ENCODE measurements at places on chromosomes 2 and 18.

DNA sequence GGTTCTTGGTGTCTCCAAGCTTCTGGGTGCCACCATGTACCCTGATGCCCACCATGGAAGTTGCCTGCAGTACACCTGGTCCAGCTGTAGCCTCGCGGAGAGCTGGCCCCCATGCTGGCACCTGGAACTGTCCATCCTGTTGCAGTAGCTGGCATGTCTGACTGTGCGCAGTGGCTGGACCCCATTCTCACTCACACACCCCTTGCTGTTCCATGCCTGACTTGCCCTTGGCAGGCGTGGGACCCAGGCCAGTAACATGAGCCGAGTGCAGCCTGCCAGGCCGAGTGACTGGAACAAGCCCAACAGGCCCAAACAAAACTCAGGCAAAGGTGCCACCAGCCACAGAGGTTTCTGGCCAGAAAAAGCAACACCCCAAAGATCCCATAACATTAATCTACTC is 73.8 kb downstream of the NEURL3 start:
- DNase-seq = no peak

GRCh38 chr2:96596596-96596995 is 41.5 kb downstream of the KANSL3 start:
- DNase-seq = no peak

- DNase-seq = no peak
These were observed 118.0 kb upstream of the STPG4 start for GRCh38 chr2:47272905-47273758.

DNA sequence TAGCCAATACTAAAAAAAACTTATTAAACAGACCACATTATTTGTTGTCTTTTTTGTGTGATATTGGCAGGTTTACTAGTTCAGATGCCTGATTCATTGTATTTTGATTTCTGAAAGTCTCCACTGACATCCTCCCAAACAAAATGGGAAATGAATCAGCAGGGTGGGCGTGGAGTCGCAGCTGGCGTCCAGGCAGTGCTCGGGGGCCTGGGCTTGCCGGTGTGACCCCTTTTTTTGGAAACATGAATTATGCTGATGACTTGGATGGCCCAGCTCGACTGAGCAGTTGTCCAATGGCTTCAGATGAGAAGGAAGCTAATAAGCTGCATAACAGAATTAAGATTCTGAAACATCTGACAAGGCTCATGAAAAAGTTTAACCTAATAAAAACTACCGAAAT is 1.7 kb upstream of the KCNG2 start:
- DNase-seq = peak; percentile 23

- no peak for DNase-seq
These were observed 44.0 kb downstream of the STEAP3 start for GRCh38 chr2:119267604-119268003.

GRCh38 chr2:46831051-46831868 is 84.3 kb downstream of the MCFD2 start:
- no peak for DNase-seq

- DNase-seq = no peak
These were observed 47.3 kb upstream of the MGAT5 start for GRCh38 chr2:134206573-134206972.

DNA sequence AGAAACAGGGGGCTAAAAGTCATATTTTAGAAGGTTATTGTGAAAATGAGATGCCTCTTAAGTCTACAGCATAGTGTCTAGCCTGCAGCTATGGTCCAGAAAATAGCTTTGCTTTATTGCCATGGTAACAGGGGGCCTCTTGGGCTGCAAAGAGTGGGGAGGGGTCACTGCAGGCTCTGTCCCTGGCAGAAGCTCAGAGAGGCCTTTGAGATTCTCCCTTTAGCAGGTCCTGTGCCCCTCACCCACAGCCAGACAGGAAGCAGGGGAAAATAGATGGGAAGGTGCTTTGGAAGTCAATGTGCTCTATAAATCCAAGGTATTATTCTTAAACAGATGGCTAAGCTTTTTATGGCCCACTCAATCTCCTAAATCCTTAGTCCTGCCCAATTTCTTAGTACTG is 1021.3 kb upstream of the GYPC start:
- DNase-seq = no peak

DNA sequence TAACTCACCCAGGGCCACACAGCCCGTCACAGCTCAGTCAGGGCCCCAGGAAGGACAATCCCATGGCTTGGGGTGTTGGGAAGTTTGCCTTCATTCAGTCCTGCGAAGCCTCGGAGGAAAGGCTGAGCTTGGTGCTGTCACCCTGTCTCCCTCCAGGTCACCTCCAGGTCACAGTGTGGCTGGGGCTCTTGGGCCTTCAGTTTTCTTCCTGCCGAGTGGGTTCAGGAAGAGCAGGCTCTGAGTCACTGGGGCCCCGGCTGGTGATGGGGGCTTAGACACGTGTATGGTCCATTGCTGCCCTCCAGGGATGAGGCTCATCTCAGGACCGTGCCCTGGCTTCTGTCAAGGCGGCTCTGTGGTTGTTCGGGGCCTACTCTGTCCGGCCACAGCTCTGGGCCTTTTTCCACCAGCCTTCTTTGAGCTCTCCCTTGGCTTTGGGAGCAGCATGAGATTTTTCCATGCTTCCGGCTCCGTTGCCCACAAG is 118.6 kb downstream of the INHBB start:
- DNase-seq = no peak

- DNase-seq = no peak
These were observed 541.8 kb downstream of the NUP35 start for GRCh38 chr2:183666031-183666430.

DNA sequence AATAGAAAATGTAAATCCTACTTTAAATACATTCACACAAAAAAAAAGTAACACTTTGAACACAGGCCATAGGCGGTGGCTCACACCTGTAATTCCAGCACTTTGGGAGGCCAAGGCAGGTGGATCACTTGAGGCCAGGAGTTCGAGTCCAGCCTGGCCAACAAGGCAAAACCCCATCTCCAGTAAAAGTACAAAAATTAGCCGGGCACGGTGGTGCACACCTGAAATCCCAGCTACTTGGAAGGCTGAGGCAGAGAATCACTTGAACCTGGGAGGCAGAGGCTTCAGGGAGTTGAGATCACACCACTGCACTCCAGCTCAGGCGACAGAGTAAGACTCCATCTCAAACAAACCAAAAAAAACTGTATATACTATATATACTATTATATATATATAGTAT is 303.6 kb downstream of the BCL11A start:
- DNase-seq = no peak

DNA sequence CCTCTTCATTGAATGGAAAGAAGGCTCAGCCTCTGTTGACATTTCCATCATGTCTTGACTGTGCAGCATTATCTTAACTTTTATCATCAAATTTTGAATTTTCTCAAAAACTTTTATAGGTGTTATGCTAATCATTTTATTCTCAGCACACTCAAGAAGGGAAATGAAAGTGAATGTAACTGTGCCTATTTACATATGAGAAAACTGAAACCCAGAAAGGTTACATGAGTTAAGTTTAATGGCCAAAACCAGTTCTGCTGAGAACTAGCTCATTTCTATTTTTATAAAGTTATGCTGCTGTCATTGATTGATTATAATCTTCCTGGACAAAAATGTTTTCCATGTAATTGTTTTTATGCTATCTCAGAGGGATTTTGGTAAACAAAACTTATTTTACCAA is 618.8 kb upstream of the NRXN1 start:
- no peak for DNase-seq

DNA sequence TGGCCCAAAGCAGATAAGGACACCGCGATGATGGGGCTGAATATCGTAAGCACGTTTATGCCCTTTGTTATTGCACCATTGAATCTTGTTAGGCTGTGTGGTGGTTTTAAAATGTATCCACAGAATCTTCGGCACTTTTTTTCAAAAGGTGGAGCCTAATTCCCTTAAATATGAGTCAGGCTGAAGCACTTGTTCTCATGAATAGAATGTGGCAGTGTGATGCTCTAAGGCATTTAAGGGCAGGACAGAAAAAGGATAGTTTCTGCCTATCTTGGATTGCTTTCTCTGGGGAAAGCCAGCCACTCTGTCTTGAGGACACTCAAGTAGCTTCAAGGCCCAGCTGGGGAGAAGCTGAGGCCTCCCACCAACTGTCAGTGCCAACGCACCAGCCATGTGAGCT is 39.6 kb downstream of the ABCA12 start:
- no peak for DNase-seq

- peak; percentile 59 for DNase-seq
These were observed 152.0 kb downstream of the SRBD1 start for GRCh38 chr2:45458909-45459563.

GRCh38 chr2:70103531-70104061 is 16.3 kb downstream of the PCBP1 start:
- DNase-seq = no peak

GRCh38 chr2:16665748-16666448 is at the start of gene CYRIA:
Gene CYRIA, minus strand, starts transcription at chr2:16665834. Its CDS starts 77,715 bp downstream, at chr2:16588119.
- peak; percentile 51 for DNase-seq

- DNase-seq = no peak
These were observed 105.9 kb upstream of the RBBP8 start for GRCh38 chr18:22827216-22827615.

- DNase-seq = peak; percentile 7
These were observed 14.2 kb upstream of the LIPG start for GRCh38 chr18:49547701-49548100.

- DNase-seq = peak; percentile 30
These were observed 73.0 kb upstream of the KCTD1 start for GRCh38 chr18:26621161-26622026.

GRCh38 chr2:236565879-236566402 is 3.7 kb upstream of the ACKR3 start:
- no peak for DNase-seq

GRCh38 chr18:11999429-11999828 is 18.1 kb downstream of the IMPA2 start:
- no peak for DNase-seq

DNA sequence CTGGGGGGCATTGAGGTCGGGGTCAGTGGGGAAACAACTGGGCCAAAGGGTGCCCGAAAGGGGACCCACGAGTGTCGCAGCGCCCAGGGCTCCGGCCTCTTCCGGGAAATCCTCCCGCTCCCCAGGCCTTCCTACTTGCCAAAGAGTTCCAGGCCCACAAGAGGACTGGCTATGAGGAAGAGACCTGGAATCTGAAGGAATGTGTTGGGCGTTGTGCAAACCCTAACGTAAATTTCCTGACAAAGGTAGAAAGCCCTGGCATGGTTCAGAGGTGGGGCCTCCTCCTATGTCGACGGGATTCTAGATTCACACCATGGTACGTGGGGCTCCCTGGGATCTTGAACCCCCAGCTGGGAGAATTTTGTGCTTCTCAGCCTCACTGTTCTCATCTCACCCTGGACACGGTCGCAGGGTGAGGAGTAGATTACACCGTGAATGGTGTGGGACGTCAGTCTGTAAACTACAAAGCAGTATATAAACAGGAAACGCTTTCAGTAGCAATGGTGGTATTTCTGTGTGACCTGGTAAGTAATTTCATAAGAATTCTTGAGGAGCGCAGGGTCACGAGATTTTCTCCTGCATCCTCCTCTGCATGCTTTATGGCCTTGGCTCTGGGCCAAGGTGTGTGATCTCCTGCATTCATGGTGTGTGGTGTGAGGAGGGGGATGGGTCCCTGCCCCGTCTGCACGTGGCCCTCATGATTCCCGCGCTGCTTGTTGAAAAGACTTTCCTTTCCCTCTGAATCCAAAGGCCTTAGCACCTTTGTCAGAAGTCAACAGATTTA is 868 bp downstream of the HSBP1L1 start:
- no peak for DNase-seq

GRCh38 chr2:173692068-173692467 is 273.1 kb downstream of the SP3 start:
- no peak for DNase-seq

DNA sequence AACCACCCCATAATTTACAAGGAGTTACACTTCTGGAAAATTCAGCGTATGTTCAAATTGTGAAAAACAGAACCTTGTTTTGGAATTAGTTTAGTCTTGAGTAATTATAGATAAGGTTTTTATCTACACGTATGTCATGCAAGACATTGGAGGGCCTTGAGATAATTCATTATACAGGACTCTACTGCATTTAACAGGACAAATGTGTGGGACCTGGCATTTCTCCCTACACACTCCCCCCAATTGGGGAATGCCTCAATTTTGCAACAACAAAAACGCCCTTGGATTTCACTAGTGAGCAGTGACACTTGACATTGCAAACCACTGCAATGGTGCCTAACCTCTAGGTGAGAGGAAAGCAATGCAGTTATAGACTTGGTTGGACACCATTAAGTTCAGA is 11.4 kb downstream of the SLC1A4 start:
- DNase-seq = no peak

DNA sequence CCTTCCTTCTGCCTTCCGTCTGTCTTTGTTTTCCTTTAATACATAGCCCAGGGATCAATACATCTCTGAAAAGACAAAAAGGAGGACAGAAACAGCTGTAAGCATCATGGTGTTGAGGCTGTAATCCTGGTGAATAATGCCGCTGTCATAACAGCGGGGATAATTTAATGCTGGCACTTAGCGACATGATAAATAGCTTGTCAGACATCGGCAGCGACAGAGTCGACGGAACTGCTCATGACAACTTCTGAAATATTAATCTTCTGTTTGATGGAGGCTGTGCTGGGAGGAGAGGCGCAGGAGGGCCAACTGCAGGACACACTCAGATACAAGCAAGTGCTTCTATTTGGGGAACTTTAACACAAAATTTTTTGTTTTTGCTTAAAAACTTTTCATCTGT is 602.2 kb downstream of the GALR1 start:
- DNase-seq = no peak

GRCh38 chr2:226580403-226580802 is 219.2 kb downstream of the IRS1 start:
- peak; percentile 64 for DNase-seq

GRCh38 chr2:20148923-20149702 is 75.8 kb downstream of the SDC1 start:
- no peak for DNase-seq

- no peak for DNase-seq
These were observed 44.2 kb downstream of the CEP192 start for GRCh38 chr18:13035249-13035914.

DNA sequence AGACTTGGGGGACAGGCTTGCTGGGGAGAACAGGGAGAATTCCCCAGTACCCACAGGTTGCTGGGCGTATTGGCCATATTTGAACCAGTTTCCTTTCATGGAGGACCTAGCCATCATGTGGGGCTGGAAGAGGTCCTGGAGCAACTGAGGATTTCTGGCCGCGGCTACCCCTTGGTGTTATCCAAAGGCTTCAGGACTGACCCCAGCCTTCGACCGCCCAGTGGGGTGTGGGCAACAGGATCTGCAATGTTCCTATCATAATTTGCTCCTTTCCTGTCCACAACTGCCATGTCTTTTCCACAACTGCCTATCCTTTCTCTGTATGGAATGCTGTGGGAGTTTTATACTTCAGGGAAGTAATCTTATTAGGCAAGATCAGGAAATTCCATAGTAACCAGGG is 1053.6 kb upstream of the SLC39A10 start:
- no peak for DNase-seq
